ENCODE measurements at places on chromosomes 5 and 9. TPM values are rescaled to one million over a fixed set of nuclear protein-coding genes. Genes with fewer than 3 reads are reported as not detected.

Gene KLF9
- total RNA-seq, result 5.4 TPM

Gene ACOT12
- total RNA-seq, result 0.08 TPM

Gene ARL14EPL
- total RNA-seq, result 0.10 TPM

Gene RBM27
- 11.4 TPM for total RNA-seq
